ENCODE measurements at places on chromosomes 13 and 19.

- no peak for DNase-seq
These were observed 136.3 kb downstream of the DCT start for GRCh38 chr13:94343243-94343585.

DNA sequence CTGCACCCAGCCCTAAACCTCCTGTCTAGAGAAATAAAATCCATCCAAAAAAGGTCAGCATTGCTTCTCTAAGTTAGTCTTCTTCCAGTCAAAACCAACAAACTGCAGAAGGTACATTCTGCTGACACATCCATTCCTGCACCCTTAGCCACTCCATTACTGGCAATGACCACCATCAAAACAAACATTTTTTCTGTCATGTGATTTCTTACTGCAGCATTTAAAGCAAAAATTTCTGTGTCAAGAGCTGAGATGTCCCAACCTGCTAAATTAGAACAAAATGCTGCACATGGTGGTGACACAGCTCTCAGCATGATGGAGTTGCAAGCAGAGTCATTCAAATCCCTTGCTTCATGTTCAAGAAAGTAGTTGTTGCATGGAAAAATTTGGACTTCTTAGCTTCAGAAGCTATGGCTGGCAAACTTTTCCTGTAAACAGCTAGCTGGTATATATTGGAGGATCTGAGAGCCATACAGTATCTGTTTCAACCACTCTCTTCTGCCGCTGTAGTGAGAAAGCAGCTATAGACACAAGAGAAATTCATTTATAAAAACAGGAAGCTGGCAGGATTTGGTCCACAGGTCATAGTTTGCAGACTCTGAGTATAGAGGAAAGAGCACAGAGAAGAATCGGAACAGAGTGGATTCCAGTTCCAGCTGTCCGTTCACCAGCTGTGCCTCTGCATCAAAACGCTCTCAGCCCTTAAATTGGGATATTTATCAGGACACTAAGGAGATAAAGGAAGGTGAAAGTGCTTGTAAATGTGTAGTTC, 17.4 kb downstream of the RUBCNL start:
- DNase-seq, result no peak

GRCh38 chr13:45402641-45403040, 15.5 kb downstream of the SLC25A30 start:
- no peak for DNase-seq

GRCh38 chr13:96652506-96652905, 341.8 kb downstream of the OXGR1 start:
- DNase-seq, result no peak

DNA sequence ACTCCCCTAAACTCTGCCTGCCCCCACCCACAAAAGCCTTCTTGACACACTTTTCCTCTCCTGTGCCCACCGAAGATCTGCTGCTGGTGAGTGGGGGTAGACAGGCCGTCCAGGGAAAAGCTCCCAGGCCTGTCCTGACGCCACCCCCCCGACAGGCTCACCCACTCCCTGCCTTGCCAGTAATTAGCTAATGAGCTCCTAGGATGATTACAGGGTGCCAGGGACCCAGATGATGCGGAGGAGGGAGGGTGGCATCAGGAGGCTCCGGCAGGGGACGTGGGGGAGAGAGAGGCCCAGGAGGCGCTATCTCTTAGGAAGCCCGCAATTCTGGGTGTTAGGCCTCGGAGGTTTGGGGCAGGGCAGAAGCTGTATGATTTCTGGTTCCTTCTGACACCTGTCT, 27.0 kb downstream of the MARK4 start:
- DNase-seq, result no peak

DNA sequence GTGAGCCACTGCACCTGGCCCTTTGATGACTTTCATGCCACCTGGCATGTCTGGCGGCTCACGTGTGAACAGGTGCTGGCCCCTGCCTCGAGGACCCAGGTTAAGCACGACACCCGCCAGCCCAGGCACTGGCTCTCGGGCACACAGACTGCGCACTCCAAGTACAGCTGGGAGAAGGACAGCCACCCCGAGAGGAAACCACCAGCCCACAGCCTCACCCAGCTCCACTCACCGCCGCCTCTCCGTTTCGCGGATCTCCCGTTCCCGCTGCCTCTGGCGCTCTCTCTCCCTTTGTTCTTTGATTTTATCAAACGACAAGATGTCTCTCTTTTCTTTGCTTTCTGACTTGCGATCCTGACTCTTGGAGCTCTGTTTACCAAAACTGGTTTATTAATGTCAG, 27.4 kb upstream of the TINCR start:
- DNase-seq, result no peak

DNA sequence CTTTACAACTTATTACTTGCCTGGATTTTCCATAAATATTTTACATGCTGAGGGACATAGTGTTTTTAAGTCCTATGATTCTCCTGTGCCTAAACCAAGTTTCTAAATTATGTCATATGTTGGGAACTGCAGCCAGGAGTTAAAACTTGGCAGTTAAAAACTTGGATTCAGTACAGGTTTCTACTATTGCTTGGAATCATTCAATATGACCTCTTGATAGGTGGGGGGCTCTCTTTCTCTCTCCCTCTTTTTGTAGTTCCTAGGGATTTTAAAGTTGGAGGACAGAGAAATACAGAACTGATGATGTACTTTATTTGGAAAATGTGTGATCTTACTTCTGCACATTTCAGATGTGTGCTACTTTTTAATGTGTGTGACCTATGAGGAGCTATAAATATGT, 4.7 kb downstream of the CSNK1A1L start:
- no peak for DNase-seq

DNA sequence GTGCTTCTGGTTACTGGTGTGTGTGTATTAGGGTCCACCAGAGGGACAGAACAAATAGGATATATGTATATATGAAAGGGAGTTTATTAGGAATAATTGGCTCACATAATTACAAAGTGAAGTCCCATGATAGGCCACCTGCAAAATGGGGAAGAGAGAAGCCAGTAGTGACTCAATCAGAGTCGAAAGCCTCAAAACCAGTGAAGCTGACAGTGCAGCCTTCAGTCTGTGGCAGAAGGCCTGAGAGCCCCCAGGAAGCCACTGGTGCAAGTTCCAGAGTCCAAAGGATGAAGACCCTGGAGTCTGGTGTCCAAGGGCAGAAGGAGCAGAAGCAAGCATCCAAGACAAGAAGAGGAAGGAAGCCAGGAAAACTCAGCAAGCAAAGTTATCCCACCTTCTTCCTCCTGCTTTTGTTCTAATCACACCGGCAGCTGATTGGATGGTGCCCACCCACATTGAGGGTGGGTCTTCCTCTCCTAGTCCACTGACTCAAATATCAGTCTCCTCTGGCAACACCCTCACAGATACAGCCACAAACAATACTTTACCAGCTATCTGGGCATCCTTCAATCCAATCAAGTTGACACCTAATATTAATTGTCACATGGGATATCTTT, 21.7 kb upstream of the SCEL start:
- DNase-seq, result no peak

GRCh38 chr19:28196961-28197360, 1016.0 kb downstream of the UQCRFS1 start:
- DNase-seq, result no peak

- DNase-seq, result no peak
These were observed 534.5 kb downstream of the KLF5 start for GRCh38 chr13:73593199-73593765.

GRCh38 chr13:38417241-38417640, 67.6 kb downstream of the UFM1 start:
- DNase-seq, result no peak

DNA sequence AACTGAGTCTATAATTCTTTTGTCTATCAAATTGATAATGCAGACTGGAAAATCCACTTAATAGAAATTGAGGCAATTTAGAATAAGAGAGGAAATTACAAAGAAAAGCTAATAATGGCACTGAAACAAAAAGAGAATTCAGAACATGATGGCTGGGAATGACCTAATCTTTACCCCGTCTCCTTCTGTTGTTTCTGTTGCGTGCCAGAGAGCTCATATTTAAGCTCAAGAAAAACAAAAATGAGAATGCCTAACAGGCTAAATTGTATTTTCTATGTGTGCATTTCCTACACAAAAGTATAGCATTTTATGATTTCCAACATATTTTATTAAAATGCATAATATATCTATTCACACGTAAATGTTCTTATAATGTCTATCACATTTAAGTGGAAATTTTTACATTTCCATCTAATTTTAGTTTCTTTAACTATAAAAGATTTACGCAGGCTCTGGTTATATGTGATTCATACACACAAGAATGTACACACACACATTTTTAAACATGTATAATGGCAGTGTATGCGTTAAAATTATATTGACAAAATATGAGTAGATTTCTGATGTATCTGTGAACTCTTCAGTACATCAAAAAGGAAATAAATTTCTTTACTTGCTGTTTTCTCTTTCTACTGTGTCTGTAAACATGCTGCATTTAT, 432.3 kb downstream of the SLITRK6 start:
- no peak for DNase-seq

DNA sequence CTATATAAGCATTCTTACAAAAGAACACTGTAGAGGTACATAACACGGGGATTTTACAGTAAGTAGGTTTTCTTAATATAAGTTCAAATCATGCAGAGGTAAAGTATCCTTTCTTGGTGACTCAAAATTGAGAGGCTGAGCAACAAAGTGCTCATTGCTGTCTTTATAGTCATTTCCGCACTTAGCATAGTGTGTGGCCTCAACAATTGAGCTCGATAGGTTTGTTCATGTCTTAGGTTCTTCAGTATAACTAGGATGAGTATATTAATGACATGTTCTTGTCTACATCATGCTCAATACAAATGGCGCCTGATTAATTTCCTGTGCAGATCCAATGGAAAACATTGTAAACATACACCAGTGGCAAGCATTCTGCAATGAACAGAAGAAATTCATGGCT, 1.4 kb downstream of the WDFY2 start:
- no peak for DNase-seq

- DNase-seq, result no peak
These were observed 4.7 kb downstream of the NKPD1 start for GRCh38 chr19:45156011-45156630.

DNA sequence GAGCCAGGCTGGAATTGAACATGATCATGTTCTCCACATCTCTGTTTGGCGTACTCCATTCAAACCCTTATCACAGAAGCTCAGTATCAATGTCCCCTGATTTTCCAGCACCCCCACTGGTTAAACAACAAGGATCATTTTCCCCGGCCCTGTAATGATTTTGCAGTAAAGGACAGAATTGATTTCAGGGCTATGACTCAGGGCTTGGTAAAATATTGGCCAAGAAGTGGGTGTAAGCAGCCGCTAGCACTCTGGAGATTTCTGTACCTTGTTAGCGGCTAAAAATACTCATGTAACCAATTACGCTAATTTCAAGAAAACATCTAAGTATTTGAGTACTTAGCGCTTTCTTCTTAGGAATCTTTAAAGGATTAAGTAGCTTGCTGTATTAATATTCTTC, 69.5 kb upstream of the FNDC3A start:
- DNase-seq, result no peak

- DNase-seq, result no peak
These were observed 343.2 kb downstream of the KCNRG start for GRCh38 chr13:50358231-50359040.

GRCh38 chr13:100540621-100541020, 48.0 kb downstream of the GGACT start:
- DNase-seq, result no peak

DNA sequence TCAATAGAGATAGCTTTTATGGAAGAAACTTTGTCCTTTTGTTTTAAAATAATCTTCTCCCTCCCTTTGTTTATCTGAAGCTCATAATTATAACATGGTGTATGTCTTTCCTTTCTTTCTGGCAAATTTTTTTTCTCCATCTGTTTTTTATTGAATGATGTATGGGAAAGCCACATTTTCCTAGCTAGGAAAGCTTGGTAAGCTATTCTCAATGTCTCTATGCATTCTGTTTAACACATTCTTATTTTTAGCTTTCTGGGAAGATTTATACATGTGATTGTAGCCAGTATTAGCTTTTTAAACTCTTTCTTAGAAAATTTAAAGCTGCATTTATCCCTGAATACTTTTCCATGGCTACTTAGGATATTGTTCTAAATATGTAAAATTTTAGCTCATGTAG, 124.9 kb upstream of the CSNK1A1L start:
- DNase-seq, result no peak

GRCh38 chr19:3149526-3150505, 14.0 kb downstream of the GNA15 start:
- no peak for DNase-seq

All from iPS DF 19.7 (cell line).